Stimulated activated CD4-positive, alpha-beta T cell treated with anti-CD3 and anti-CD28 coated beads, TNF-alpha, amount 100 ng/mL, for 1 hour (primary cell): ENCODE measurements at places on chromosomes 6 and 20.

- no peak for DNase-seq
Measured at GRCh38 chr6:2632976-2633584, 117.6 kb downstream of the MYLK4 start.

DNA sequence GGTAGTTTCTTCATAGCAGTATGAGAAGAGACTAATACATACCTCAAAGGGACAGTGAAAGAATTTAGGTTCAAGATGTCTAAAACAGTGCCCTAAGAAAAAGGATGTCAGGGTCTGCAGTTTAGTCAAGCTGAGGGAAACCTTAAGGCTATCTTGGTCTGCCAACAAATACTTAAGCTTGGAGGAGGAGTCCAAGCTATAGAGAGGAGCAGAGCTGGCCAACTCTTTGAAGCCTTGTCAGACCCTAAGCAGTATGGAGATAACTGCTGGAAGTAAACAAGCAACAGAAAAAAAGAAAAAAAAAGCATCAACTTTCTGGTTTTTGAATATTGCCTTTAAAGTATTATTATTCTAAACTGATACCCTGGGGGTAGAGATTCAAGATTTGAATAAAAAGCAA lies 1518.1 kb downstream of the GRIK2 start:
- no peak for DNase-seq

GRCh38 chr6:139355172-139355571 lies 19.3 kb downstream of the CITED2 start:
- no peak for DNase-seq

DNA sequence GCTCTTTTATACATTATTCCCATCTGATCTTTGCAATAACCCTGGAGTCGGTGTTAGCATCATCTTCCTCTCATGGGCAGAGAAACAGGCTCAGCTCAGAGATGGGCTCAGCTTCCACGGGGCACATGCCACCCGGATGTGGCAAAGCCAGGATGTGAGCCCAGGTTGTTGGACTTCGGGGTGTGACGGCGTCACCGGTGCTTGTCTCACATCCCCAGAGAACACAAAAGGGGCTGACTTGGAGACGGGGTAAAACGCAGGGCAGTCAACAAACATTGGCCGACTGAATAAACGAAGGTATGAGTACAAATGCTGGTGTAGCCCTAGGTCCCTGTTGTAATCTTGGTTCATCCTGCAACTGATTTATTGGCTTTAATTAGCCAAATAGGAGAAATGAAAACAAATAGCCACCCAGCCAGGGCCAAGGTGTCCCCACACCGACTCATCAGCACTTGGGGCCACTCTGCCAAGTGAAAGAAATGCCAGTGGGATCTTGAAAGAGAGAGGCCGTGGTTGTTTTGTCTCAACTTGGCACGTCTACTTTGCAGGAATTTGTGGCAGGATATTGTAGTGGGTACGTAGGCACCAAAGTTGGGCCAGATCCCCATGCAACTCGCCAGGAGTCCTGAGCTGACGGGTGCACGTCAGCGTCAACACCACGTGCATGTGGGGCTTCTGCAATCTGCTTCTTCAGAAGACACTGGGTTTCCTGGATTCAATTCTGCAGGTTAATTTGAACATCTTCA lies 42.8 kb downstream of the APCDD1L start:
- no peak for DNase-seq

DNA sequence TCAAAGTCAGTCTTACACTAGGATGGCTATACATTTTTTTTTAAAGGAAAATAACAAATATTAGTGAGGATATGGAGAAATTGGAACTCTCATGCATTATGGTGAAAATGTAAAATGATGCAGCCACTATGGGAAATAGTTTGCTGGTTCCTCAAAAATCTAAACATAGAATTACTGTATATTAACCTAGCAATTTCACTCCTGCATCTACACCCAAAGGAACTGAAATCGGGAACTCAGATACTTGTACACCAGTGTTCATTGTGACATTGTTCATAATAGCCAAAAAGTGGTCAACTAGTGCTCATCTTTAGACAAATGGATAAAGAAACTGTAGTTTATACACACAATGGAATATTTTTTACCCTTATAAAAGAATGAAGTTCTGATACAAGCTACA lies 110.7 kb downstream of the UTRN start:
- no peak for DNase-seq

- no peak for DNase-seq
Measured at GRCh38 chr20:32045999-32046398, 6.0 kb upstream of the HCK start.

- no peak for DNase-seq
Measured at GRCh38 chr6:29647927-29648642, 8.8 kb upstream of the MOG start.

DNA sequence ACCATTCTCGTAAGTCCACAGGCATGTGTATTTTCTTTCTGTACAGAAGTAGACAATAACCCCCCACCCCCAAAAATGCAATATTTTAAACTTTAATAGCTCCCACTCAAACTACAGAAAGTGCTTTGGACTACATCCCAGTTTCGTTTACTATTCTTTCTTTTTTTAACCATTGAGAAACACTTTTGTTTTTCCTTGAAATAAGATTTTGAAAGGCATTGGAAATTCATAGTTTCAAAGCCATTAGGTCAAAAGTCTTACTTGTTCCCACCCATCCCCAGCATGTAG lies 140.0 kb downstream of the KIF16B start:
- DNase-seq = no peak

DNA sequence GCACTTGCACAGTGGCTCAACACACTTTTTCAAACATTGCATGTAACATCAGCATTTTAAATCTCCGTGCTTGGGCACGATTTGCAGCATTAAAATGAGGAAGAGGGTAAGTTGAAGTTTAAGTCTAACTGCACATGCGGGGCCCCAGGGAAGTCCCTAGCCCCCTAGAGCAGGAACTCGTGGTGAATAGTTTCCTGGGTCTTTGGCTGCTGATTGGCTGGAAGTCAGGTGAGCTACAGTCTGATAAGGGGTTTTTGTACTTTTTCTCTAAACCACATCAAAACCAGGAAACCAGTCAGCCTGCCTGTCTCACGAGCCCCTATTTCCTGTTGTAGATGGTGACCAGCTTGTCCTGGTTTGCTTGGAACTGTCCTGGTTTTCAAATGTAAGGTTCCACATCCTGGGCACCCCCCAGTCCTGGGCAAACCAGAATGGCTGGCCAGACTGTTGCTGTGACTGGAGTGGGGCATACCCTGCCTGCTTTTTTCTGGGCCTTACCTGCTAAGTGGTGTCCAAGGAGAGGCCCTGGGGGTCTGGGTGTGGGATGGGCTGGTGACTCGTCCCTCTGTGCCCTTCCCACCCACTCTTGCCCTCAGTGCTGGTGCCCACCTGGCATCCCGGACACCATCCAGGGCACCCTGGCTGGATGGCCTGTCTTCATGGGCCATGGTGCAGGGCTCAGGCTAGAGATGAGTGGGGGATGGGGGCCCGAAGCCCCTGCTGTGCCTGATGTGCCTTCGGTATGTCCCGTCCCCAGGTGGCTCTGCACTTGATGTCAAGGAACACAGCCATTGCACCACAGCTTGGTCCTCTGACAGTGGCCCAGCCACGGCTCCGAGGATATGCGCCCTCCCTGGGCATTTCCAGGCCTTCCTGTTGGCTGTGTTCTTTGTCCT lies 31.8 kb downstream of the SUN5 start:
- DNase-seq = peak; percentile 74

DNA sequence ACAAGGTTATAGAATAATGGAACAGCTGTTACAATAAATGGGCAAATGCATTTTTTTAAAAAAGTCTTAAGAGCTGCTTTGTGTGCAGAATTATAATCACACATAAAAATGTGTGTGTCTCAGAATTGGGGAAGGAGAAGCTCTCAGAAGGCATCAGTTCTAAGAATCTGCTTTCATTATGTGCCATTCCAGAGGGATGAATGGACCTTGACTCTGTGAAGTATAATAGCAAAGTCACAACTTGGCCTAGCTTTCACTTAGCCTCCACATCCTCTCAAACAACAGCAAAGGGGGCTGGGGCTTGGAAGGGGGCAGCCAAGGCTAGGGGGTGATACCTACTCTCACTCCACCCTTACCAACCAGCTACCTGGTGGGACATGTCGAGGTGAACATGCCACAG lies 265.0 kb downstream of the CDC5L start:
- DNase-seq = no peak

DNA sequence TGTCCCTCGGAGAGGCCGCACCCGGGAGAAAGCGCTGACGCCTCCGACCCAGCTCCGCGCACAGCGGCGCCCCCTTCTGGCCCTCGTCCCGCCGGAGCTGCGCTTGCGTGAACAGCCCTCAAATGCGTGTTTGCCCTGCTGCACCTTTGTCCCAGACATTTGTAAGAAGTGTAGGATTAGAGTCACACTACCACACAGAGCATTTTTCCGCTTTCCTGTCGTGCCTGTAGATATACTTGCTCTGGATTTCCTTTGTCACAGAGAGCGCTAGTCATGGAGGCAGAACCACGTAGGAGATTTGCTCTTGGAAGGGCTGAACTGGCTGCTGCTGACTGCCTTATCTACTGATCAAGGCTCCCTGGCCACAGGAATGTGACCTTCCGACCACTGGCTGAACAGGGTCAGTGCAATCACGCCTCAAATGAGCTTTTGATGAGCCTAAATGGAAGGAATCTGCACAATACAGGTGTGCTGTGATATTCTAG lies 62.3 kb downstream of the PAX1 start:
- DNase-seq = no peak

GRCh38 chr20:45405571-45406259 lies 2.4 kb upstream of the DBNDD2 start:
- no peak for DNase-seq

GRCh38 chr20:63138855-63139341 lies 77.0 kb downstream of the YTHDF1 start:
- DNase-seq = no peak

GRCh38 chr6:157020881-157021343 lies 243.7 kb downstream of the ARID1B start:
- DNase-seq = no peak

DNA sequence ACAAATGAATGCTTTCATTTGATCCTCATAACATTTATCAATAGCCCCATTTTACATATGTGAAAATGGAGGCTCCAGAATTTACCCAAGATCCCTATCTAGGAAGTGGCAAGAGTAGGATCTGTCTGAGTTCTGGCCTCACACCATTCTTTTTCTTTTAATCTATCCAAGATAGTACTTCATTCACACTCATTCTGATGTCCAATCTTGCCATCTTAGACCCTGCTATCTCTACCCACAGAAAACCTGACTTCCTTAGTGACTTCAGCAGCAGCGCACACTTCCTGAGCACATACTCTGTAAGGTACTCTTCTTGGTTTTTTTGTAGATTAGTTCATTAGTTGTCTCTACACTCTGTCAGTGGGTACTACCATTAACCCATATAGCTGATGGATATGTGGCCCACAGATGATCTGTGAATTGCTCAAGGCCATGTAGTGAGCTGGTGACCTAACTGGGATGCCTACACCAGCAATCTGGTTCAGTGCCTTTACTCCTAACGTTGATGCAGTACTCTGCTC lies 36.3 kb downstream of the COX4I2 start:
- no peak for DNase-seq

DNA sequence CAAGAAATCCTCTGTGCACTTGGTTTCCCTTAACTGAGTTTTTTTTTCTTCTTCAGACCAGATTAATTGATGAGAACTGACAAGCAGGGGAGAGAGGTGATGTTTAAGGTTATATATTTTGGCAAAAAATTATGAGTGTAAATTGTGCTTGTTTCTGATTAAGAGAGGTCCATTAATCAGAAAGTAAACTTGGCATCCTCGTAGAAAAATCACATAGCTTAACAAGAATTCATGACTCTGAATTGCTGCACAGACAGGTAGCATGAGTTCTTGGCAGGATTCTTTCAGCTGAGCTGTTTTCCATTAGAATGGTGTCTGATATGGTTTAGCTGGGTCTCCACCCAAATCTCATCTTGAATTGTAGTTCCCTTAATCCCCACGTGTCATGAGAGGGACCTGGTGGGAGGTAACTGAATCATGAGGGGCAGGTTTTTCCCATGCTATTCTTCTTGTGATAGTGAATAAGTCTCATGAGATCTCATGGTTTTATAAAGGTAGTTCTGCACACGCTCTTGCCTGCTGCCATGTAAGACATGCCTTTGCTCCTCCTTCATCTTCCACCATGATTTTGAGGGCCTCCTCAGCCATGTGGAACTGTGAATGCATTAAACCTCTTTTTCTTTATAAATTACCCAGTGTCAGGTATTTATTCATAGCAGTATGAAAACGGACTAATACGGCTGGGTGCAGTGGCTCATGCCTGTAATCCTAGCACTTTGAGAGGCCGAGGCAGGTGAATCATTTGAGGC lies 34.2 kb upstream of the DDR1 start:
- DNase-seq = no peak

GRCh38 chr20:58192567-58192966 lies 35.9 kb downstream of the ANKRD60 start:
- DNase-seq = no peak

GRCh38 chr6:134455319-134455718 lies 137.4 kb upstream of the SGK1 start:
- no peak for DNase-seq

- DNase-seq = no peak
Measured at GRCh38 chr6:73041051-73041450, 184.2 kb downstream of the KHDC1L start.

DNA sequence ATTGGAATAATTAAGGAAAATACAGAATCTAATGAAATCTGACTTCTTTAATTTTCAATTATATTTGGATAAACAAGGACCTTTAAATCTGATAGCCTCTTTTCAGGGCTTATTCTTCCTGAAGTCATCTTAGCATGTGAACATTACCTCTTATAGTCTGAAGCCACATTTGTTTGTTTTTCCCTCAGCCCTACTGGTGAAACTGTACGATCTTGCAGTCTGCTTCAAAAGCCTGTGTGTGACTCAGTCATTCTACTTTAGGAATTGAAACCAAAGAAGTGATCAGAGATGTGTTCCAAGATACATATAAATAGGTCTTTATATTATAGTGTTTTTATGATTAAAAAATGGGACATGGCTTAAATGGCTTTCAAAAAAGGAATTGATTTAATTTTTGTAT lies 67.5 kb downstream of the MACROD2 start:
- no peak for DNase-seq

- DNase-seq = no peak
Measured at GRCh38 chr6:107794771-107795170, 29.3 kb downstream of the SCML4 start.

- DNase-seq = no peak
Measured at GRCh38 chr6:157800420-157801237, 22.4 kb upstream of the SNX9 start.
